ENCODE measurements at places on chromosomes 5 and 9.

DNA sequence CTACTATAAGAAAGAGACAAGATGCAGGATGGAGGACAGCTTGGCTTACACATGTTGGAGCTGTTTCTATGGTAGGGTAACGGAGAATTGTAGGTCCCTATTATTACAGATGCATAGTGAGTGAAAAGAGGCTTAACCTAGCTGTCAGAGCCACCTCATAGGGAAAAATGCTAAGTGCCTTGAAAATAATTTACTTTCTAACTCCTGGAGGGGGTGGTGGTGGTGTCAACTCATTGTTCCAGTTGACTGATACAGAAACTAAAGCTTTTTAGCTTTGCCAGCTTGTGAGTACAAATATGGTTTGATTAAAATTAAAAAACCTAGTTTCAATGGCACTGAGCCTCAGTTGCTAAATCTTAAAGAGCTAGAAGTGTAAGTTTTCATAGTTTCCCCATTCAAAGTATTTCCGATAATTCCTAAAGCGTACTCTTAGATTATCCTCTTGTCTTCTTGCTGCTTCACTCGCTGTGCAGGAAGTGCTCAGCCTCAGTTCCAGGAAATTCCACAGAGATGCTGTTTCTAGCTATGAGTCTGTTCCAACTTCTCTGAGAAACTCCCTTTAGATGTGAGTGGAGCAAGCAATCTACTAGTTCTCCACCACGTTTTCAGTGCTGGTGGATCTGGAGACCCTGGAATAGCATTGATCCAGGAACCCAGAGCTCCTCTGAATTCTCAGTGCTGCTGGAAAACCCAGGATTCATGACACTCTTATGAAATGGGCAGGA, 265.2 kb downstream of the DMAC1 start:
- no peak for DNase-seq

DNA sequence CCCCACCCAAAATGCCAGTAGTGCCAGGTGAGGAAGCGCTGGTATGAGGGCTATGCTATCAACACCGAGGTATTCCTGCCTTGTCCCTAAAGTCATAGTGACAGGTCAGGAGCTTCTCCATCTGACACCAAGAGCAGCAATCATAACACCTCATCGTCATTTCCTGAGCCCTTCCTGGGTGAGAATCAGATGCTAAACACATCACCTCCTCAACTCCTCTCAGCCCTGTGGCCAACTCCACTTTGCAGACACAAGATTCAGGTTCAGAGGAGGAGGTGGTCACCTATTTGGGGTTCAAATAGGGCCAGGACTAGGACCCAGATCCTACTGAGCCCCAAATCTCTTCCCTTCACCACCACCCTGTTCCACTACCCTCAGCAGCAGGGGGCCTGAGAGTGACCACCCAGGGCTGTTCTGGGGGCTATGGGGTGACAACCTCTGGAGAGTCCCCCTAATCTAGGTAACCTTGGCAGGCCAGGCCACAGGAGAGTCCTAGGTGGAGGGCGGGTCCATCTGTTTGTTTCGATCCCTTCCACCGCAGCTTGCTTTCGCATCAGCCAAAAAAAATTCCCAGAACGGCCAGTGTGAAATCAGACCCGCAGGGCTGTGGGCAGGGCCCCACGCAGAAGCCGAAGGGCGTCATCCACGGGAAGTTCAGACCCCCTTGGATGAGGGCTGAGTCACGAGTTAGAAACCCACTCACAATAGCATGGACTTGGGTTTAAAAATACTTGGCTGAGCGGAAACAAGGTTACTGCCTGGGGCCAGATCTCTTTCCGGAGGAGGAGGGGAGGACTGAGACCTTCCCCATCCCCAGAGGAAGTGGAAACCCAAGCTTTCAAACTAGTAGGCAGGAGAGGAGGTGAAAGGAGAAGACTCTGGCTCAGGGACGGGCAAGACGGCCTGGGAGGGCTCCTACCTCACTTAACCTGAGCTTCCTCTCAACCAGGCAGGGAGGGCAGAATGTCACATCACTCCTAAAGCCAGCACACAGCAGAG, 8.7 kb downstream of the STK10 start:
- no peak for DNase-seq

DNA sequence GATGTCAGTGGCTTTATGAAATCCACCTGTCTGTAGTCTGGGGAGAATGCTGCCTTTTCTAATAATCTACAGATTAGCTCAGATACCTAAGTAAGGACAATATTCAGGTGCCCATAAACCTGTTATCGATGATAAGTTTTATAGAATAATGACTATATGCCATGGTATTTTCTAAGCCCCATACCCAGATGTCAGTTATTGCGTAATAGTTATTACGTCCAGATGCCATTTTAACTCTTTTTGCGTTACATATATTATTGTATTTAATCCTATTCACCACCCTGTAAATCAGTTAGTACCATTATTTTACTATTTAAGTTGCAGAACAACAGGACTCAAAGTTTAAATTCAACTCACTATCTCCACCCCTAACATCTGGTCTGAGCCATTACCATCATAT, 1343.9 kb upstream of the ACO1 start:
- no peak for DNase-seq

- peak; percentile 91 for DNase-seq
Measured at GRCh38 chr9:127451858-127452656, 747 bp downstream of the LRSAM1 start.

- DNase-seq: peak; percentile 42
Measured at GRCh38 chr5:173056783-173057061, 570 bp downstream of the CREBRF start.

DNA sequence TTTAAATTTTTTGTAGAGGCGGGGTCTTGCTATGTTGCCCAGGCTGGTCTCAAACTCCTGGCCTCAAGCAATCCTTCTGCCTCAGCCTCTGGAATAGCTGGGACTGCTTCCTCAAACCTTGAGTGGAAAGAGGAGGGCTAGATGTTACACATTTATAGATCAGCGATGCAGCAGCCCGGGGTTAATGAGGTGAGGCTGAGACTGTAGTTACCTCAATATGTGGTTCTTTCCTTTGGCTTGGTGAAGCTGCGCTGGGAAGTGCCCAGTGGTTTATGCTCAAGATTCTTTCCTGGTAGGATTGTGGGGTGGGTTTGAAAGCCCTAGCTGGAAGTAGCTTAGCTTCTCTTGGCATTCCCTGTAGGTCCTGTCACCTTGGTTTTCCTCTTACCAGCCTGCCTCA, 22.5 kb downstream of the ZNF618 start:
- no peak for DNase-seq

GRCh38 chr9:110977259-110977709, 61.0 kb downstream of the LPAR1 start:
- peak; percentile 26 for DNase-seq

- DNase-seq: no peak
Measured at GRCh38 chr9:133473743-133474142, 5.2 kb downstream of the SLC2A6 start.

DNA sequence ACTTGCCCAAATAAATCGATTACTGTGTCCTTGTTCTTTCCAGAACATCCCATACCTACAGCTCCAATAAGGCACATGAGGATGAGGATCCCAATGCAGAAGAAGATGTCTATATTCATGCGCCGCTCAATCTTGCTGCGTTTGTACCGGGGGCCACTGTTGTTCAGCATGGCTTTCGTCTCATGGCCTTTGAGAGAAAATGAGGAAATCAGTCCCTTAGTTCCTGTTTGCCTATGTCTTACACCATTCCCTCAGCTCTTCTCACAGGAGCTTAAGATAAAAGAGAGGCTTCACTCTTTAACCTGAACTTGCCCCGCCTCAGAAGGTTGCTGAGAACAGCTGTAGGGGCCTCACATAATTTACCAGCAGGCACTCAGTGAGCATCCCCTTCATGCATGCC, 211.6 kb downstream of the ATP10B start:
- DNase-seq: no peak

GRCh38 chr5:81241001-81241400, 7.9 kb downstream of the CKMT2 start:
- no peak for DNase-seq

GRCh38 chr5:40233268-40233667, 446.4 kb upstream of the PTGER4 start:
- no peak for DNase-seq

GRCh38 chr5:68845131-68845530, 248.7 kb upstream of the SLC30A5 start:
- DNase-seq: no peak

- DNase-seq: no peak
Measured at GRCh38 chr9:120859361-120859760, 16.6 kb upstream of the PSMD5 start.

DNA sequence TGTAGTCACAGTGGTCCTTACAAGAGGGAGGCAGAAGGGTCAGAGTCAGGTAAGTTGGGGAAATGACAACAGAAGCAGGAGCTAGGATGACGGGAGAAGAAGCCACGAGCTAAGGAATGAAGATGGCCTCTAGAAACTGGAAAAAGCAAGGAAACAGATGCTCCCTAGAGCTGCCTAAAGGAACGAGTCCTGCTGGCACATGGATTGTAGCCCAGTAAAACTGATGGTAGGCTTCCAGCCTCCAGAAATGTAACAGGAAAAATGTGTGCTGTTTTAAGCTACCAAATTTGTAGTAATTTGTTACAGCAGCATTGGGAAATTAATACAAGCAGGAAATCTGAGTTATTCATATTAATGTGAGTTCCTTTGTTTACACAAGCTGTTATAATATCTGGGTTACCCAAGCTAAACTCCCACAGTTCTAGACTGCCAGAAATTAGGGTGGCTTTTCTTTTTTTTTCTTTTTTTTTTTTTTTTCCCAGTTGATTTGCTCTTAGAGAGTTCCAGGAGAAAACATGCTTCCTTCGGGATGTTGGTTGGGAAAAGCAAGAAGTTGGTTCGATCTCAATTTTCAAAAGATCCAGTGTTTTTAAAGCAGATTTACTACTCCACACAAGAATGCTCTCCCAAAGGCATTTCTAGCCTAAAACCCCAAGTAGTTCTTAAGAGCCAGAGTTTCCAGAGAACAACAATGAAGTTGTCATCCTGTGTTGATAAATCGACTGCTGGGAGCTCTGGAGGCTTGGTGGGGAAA, 400.0 kb upstream of the SLC24A2 start:
- DNase-seq: no peak

- DNase-seq: no peak
Measured at GRCh38 chr5:113062869-113063508, 86.4 kb downstream of the DCP2 start.

DNA sequence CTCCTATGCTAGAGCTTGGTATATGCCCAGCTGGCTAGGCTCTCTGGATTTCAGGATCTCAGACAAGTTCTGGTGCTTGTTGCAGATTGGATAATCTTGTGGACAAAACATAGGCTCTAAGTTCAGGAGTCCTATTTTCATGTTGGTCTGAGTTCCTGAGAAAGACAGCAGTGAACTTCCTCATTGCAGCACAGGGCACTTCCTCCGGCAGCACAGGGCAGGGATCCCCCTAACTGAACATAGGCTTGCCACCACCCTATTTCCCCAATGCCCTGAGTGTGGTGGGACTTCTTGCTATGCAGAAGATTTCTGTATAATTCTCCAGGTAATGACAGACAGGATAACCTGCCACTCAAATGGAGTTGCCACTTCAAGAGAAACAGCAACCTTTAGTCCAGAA, 220.1 kb downstream of the PIK3R1 start:
- DNase-seq: no peak

GRCh38 chr9:123327697-123328100, 28.3 kb upstream of the CRB2 start:
- DNase-seq: no peak

- DNase-seq: no peak
Measured at GRCh38 chr5:28505121-28505520, 1466.7 kb upstream of the CDH9 start.

DNA sequence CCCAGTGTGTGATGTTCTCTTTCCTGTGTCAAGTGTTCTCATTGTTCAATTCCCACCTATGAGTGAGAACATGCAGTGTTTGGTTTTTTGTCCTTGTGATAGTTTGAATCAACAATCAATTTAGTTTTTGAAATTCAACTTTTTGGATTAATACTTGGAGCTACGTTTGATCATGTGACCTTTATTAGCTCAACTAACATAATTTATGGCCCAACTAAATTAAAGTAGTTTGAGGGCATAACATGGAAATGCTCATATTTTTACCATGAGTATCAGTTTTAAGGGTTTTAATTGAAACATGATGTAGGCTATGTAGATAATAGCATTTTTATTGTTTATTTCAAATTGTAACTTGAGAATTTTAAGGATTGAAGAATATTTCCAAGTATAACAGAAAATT, 168.0 kb downstream of the CCDC171 start:
- DNase-seq: no peak

GRCh38 chr9:123027517-123027916, 6.0 kb upstream of the GPR21 start:
- DNase-seq: no peak

- DNase-seq: no peak
Measured at GRCh38 chr9:89541798-89542197, 43.9 kb upstream of the SEMA4D start.

- DNase-seq: peak; percentile 66
Measured at GRCh38 chr9:114611516-114612271, 603 bp downstream of the TMEM268 start.

DNA sequence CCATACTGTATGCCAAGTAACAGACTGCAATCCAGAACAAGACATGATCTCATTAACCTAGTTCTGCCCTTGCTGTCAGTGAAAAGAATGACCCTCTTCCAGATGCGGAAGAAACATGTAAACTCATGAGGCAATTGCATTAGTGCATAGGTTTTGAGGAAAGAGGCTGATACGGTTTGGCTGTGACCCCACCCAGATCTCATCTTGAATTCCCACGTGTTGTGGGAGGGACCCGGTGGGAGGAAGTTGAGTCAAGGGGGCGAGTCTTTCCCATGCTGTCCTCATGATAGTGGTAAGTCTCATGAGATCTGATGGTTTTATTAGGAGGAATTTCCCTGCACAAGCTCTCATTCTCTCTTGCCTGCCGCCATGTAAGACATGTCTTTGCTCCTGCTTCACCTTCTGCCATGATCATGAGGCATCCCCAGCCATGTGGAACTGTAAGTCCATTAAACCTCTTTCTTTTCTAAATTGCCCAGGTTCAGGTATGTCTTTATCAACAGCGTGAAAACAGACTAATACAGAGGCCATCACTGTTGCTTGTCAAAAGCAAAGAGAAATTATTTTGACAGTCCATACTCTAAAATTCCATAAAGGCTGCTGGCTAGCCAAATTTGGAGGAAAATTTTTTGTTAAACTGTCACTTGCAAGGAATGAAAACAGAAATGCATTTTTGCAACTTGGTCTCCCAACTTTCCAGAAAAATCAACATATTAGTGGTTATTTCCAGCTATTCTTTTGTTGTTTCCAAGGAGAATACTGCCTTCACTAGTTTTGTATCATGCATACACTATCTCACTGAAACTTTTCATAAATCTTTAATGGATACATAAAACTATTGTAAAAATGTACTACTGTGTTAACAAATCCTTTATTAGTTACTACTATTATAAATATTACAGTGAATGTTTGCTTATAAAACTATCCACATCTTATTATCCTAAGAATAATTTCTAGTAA, 3.2 kb upstream of the ARL15 start:
- DNase-seq: no peak

Measured in H54 (cell line).